ENCODE measurements at places on chromosomes 13 and 19. TPM values are rescaled to one million over a fixed set of nuclear protein-coding genes. Genes with fewer than 3 reads are reported as not detected.

Gene RGL3
- 0.09 TPM for polyA plus RNA-seq

Gene C19orf38
- not detected for polyA plus RNA-seq

Gene TMC4
- polyA plus RNA-seq = 12.0 TPM

Gene ATP8A2
- polyA plus RNA-seq = 0.38 TPM

Gene PBX4
- polyA plus RNA-seq = 3.1 TPM
